Bronchus fibroblast of lung (primary cell): ENCODE measurements at places on chromosomes 7 and 10. TPM values are rescaled to one million over a fixed set of nuclear protein-coding genes. Genes with fewer than 3 reads are reported as not detected.

CUZD1 gene
- total RNA-seq = 0.45 and 0.84 TPM in 2 replicates

IDI2 gene
- not detected in 2 replicates for total RNA-seq

RNF32 gene
- total RNA-seq = 0.45 and 2.0 TPM in 2 replicates

DNAJB6 gene
- total RNA-seq = 111 and 135 TPM in 2 replicates

PDZD7 gene
- total RNA-seq = 0.84 and 1.0 TPM in 2 replicates
